NCI-H1417 (cell line): ENCODE measurements at places on chromosomes 13 and 19.

DNA sequence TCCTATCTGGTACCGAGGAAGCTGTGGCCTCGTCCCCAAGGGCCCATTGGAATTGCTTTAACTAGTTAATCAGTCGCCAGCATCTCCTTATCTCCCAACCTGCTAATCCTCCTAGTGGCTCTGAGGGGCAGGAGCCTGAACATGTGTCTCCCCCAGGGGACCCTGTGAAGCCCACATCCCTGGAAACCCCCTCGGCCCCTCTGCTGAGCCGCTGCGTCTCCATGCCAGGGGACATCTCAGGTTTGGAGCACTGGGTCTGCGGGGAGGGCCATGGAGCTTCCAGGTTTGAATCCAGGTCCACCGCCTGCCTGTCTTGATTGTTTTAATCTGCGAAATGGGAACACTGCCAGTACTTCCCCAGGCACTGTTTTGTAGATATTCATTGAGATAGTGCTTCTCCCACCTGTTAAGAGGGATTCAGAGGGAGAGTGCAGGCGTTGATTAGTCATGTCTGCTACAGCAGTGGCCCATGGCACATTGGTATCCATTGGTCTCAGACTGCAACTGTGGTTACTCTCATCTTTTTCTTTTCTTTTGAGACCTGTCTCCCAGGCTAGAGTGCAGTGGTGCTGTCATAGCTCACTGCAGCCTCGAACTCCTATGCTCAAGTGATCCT lies 6.4 kb downstream of the PNPLA6 start:
- no peak for DNase-seq

DNA sequence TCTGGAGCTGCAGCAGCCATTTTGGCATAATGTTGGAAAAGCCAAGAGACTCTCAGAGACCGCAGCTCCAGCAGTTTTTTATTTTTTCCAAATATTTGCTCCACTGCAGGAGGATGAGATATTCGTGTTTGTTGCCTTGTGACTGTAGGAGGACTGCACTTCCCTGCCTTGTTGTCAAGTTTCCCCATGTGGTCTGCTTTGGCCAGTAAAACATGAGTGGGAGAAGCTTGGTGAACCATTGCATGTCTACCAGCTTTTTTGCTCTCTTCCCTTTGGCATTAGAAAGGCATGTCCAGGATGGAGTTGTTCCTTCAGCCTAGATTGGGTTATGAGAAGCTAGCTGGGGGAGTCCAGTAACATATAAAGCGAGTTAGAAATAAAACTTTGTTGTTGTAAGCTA lies 47.7 kb upstream of the ALOX5AP start:
- no peak for DNase-seq

DNA sequence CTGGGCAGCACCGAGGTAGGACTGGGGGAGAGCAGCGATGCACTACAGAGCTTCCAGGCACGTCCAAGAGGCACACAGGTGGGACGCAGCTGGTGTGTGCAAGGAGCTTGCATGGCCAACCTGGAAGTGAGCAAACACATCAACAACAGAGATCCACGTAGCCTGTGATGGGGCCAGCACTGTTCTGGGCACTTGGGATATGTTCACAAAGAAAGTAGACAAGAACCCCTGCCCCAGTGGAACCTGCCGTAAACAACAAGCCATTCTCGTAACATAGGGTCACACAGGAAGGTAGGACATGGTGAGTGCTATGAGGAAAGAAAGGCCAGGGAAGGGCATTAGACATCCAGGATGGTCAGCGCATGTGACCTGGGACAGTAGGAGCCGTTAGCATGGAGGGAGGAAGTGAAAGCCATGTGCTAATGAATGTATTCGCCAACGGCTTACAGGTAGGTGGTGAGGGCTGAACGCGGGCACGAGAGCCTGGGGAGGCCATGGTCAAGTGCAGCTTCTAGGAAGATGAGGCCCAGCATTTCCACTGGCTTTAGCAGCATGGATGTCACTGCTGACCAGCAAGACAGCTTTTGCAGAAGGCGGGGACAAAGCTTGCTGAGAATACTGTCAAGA lies 105.5 kb downstream of the TEX26 start:
- DNase-seq, result no peak

GRCh38 chr13:29260684-29261083 lies 334.8 kb downstream of the SLC7A1 start:
- DNase-seq, result no peak

- no peak for DNase-seq
These were observed 4.6 kb upstream of the FFAR3 start for GRCh38 chr19:35353635-35354034.

DNA sequence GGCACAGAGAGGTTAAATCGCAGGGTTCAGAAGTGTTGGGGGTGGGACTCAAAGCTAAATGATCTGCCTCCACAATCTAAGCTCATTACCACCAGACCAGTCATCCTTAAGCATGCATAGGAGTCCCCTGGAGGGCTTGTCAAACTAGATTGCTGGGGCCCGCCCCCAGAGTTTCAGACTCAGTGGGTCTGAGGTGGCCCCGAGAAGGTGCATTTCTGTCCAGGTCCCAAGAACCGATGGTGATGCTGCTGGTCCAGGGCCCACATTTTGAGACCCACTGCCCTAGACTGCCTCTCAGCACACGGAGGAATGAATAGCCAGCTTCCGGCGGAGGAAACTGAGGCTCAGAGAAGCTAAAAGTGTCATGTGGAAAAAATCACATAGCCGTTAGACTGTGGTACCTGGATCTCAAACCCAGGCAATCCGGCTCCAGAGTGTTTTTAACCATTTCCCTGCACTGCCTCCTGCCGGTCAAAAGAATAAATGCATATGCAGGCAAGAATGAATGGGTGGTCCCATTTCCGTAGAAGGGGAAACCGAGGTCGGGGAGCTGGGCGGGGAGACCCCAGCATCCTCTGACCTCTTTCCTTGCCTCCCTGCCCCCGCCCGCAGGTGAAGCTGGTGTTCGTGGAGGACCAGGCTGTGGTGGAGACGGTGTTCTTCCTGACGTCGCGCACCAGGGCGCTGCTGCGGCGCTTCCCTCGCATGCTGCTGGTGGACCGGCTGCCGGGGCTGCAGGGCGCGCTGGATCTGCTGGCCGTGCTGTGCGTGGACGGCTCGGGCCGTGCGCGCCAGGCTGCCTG lies 23.8 kb downstream of the ZSWIM9 start:
- no peak for DNase-seq

GRCh38 chr19:2942928-2943640 lies 1.7 kb downstream of the ZNF77 start:
- DNase-seq, result no peak

GRCh38 chr19:5977222-5977784 lies 637 bp downstream of the RANBP3 start:
- no peak for DNase-seq

DNA sequence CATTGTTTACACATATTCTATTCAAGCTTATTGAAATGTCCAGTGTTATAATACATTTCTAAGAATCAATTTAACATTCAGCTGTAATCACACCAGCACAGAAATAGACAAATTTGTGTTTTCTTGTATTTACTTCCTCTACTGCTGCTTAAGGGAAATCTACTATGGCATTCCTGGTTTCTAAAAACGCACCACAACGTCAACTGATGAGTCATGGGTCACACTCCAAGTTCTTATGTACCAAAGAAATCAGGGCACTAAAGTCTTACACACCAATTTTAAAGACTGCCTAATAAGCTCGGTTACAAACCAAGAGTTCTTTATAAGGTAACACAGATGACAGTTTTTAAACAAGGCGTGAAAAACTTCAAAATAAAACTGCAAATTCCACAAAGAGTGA lies 13.2 kb downstream of the LNX2 start:
- no peak for DNase-seq

- DNase-seq, result no peak
These were observed 89.2 kb downstream of the DHRS12 start for GRCh38 chr13:51714663-51715168.

DNA sequence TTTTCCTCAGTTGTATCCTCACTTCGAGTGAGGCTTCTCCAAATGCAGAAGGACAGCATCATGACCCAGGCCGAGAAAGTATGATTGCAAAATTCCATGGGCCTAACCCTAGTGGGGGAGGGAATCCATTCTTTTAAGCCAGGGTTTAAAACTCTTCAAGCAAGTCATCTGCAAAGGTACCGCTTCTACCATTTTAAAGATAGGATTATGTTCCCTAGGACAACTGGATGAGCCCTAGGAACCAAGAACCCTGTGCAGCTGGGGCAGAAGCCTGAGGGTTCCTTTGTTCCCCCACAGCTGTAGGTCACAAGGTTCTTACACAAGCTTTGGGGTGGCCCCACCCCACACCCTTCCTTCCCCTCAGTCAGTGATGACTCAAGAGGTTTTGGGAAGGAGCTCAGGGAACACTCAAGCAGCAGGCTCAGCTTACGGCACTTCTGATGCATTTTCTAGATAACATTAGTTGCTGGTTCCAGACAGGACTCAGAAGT lies 13.5 kb downstream of the ARL11 start:
- DNase-seq, result no peak

DNA sequence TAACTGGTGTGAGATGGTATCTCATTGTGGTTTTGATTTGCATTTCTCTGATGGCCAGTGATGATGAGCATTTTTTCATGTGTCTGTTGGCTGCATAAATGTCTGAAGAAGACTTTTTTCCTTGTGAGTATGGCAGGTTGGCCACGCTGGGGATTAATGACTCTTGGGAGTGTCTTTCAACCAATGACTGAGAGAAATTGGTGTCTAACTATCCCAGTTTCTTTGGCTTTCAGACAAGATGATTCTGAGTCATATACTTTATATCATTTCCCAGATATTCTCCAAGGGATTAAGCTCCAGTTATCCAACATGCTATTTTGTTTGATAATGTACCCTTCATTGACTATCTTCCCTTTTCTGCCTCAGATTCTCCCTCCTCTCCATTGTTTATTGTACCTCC lies 35.5 kb upstream of the CSNK1A1L start:
- DNase-seq, result no peak

DNA sequence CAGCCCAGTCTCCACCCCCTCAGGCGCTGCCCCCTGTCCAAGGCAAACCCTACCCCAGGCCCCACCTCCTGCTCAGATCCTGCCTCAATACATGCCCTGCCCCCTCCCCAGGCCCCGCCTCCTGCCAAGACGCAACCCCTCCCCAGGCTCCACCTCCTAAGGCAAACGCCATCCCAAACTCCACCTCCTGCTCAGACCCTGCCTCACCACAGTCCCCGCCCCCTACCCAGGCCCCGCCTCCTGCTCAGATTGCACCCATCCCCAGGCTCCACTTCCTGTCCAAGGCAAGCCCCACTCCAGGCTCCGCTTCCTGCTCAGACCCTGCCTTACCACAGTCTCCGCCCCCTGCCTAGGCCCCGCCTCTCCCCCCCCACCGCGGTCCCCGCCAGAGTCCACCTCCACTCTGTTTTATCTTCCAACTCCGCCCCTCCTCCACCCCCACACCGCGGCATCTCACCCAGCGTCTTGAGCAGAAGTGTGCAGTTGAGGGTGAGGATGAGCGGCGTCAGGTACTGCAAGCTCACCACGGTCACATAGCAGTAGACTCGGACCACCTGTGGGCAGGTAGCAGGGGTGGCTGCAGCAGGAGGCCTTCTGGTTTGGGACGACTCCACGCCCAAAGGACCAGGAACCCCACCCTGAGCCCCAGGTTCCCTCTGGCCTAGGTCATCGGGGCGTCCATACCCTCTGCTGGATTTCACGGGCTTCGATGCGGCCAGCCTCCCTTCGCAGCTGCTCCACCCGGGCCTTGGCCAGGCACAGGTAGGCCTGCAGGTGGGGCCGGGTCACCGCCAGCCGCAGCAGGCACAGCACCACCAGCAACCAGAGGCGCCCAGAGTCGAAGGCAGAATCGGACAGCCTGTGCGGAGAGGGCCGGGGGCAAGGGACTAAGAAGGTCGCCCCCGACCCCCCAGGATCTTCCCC lies 17.7 kb downstream of the TMEM161A start:
- no peak for DNase-seq

GRCh38 chr13:97100821-97101220 lies 106.5 kb upstream of the OXGR1 start:
- DNase-seq, result no peak

DNA sequence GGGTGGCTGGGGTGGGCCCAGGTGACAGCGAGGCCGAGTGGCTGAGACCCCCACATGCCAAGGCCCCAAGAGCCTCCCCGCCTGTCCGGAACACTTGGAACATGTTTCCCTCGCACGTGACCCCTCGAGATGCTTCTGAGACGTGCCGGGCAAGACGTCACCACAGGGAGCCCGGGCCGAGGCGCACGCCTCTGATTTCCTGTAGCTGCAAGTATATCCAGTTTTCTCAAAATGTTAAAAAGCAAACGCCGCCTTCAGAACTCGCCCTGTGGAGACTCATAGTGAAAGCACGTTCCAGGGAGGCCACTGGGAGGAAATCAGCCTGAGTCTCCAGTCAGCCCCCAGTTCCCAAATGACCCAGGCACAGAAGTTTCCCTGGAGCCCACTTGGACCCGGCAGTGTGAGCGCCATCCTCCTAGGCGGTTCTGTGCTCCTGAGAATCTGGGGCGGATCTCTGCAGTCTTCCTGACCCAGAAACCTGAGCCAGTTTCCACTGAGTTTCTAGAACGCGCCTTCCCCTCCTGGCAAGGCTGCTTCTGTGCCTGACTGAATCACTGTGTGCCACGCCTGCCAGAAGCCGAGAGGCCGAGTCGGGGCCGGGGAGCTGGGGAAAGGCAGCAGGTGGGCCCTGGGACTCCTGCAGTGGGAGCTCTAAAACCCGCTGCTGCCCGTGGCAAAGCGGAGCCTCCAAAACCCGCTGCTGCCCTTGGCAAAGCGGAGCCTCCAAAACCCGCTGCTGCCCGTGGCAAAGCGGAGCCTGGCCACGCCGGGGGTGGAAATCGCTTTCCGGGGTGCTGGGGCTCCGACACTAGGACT lies 179.3 kb downstream of the KDM4B start:
- DNase-seq, result no peak

GRCh38 chr13:109803825-109804224 lies 17.4 kb upstream of the IRS2 start:
- DNase-seq, result no peak

GRCh38 chr19:47241919-47242577 lies 11.0 kb upstream of the BBC3 start:
- DNase-seq, result peak; percentile 24

- DNase-seq, result peak; percentile 55
These were observed at the start of gene F7 for GRCh38 chr13:113105032-113105920. Gene F7, plus strand, starts transcription at chr13:113105791. Its CDS starts 51 bp downstream, at chr13:113105842.

GRCh38 chr19:50563597-50563996 lies 4.6 kb downstream of the LRRC4B start:
- DNase-seq, result no peak

GRCh38 chr19:13961826-13962698 lies 9.8 kb downstream of the DCAF15 start:
- DNase-seq, result no peak
